ENCODE measurements at places on chromosomes 5 and 9. TPM values are rescaled to one million over a fixed set of nuclear protein-coding genes. Genes with fewer than 3 reads are reported as not detected.

The SNX24 gene
- 3.4 TPM for total RNA-seq

The CCL19 gene
- total RNA-seq: not detected

The ZFR gene
- total RNA-seq: 36.8 TPM

The OLFML2A gene
- total RNA-seq: 2.2 TPM

- no peak for DNase-seq
Observed at GRCh38 chr9:104334549-104334948, 169.5 kb upstream of the OR13F1 start.

DNA sequence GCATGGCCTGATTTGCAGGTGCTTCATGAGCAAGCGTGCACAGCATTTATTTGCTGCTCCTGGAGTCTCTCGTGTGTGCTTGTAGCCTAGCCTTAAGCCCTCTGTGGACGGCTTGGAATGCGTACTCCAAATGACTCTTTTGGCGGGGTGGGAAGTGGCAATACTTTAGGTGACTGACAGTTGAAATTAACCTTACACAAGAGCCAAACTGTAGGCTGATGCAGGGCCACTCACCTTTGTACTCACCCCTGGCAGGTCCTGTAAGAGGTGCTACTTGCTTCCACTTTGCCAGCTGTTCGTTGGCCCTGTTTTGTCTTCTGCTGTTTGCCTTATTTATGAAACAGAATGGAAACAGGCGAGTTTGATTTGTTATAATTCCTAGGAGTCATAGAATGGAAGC lies 22.9 kb downstream of the TENT4A start:
- no peak for DNase-seq
